Endothelial cell of umbilical vein (primary cell): ENCODE measurements at places on chromosomes 12 and 14. TPM values are rescaled to one million over a fixed set of nuclear protein-coding genes. Genes with fewer than 3 reads are reported as not detected.

GRIN2B gene
- not detected in 2 replicates for total RNA-seq

CPM gene
- not detected in 2 replicates for total RNA-seq

DNA sequence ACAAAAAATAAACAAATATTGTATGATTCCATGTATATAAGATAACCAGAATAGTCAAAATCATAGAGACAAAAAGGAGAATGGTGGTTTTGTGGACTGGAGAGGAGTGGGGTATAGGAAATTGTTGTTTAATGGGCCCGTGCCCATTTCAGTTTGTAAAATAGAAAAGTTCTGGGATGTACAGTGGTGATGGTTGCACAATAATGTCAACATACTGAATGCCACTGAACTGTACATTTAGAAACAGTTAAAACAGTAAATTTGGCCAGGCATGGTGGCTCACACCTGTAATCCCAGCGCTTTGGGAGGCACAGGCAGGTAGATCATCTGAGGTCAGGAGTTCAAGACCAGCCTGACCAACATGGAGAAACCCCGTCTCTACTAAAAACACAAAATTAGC lies 40.1 kb downstream of the NUMB start:
- no peak for DNase-seq

GRCh38 chr12:124637581-124637981 lies 70.2 kb upstream of the NCOR2 start:
- no peak for DNase-seq

DNA sequence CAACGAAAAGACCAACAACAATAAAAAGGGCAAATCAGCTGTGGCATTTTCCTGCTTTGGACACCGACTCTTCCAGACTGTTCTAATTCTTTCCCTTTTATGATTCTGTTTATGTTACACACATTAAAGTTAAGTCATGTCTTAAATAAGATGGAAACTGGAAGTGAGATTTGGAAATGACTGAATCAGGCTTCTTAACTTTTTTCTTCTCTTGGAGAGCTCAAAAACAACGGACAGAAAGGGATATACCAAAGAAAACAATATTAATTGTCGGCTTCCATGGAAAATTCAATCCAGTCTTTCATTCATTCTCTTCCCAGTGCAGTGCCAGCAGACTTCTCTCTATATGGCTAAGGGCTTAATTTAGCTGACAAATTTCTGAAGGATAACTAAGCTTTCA lies 214.9 kb upstream of the DDHD1 start:
- DNase-seq, result peak; percentile 46

DNA sequence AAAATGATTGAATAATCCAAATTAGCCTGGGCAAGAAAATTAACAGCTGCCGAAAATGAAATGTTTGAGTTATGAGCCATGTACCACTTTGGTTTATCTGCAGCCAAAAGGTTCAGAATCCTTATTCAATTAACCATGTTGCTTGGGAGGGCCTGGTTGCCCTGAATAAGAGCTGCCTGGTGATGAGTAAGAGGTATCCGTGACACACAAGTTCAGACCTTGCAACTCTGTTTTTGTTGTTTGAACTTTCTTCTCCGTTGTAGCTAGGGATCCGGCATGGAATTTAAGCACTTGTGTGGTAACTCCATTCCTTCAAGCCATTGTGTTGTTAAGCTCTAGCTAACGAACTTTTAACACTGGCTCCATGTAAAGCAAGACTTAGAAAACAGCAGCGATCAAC lies 35.7 kb downstream of the FOXA1 start:
- no peak for DNase-seq

GRCh38 chr12:105554223-105554678 lies 223.8 kb downstream of the C12orf75 start:
- peak; percentile 64 for DNase-seq

GRCh38 chr12:12563290-12563928 lies 746 bp upstream of the DUSP16 start:
- DNase-seq, result peak; percentile 36

DNA sequence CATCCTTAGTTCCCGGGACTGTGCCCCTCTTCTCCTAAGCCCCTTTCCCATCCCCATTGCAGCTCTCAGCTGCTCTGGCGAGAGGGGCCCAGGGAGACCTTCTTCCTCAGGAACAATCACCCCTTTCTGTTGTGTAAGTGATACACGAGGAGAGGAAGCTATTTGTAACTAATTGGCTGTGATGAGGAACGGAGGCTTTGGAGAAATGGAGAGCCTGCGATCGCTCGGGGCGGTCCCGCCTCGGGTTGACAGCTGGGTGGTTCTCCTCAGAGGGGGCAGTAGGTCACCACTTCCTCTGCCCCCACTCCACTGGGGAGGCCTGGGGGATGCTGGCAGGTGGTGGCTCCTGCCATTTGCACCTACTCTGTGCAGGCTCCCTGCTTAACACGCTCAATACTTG lies 6.6 kb upstream of the PGF start:
- DNase-seq, result no peak

GRCh38 chr12:3161861-3162260 lies 84.7 kb downstream of the TSPAN9 start:
- DNase-seq, result no peak

GRCh38 chr12:10113920-10114319 lies 15.1 kb upstream of the CLEC1A start:
- no peak for DNase-seq

- no peak for DNase-seq
Observed at GRCh38 chr14:69244946-69245345, 15.0 kb upstream of the GALNT16 start.

- DNase-seq, result no peak
Observed at GRCh38 chr14:90985601-90986242, 74.7 kb downstream of the RPS6KA5 start.

- no peak for DNase-seq
Observed at GRCh38 chr14:22847661-22848341, 11.4 kb downstream of the MMP14 start.

- no peak for DNase-seq
Observed at GRCh38 chr14:54450535-54450934, 9.4 kb upstream of the CNIH1 start.

- DNase-seq, result peak; percentile 38
Observed at GRCh38 chr14:91303091-91303923, 58.8 kb upstream of the GPR68 start.

DNA sequence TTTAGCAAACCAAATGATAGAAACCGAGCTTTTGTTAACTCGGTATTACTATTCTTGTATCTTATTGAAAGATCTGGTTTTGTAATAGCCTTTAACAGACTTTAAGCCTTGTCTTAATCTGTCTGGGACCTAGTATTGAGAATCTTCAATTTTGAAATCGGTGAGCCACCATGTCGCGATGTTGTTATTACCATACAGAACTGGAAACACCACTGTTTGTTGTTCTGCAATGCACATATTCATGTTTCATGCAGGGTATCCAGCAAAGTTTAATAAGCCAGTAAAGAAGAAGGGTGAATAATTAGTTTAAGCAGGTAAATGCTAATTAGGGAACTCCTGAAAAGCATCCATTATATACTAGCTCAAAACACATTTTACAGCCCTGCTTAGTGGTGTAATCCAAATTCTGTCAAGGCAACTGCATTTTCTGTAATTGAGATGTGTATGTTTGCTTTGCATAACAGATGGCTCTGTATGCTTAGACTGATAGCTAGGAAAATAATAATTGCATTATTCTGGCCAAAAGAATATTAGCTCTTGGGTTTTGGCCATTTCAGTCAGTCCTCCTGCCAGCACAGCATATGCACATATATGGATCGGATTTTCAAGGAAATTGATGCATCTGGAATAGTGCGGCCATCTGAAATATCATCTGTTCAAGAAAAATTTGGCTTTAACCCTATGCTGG lies 389.2 kb downstream of the EGLN3 start:
- no peak for DNase-seq
